Uterus (tissue), 4 donors: ENCODE measurements at places on chromosomes 12 and 14.
A peak's percentile ranks its signal among the peaks of the same experiment; 100 is the strongest.

- DNase-seq, result peak; percentile 31
Observed at GRCh38 chr14:73717266-73717665, 3.1 kb upstream of the PNMA1 start.

- no peak for DNase-seq
Observed at GRCh38 chr14:77923131-77923936, 123.4 kb downstream of the ADCK1 start.

- no peak for DNase-seq
Observed at GRCh38 chr14:105665247-105665950, 139.0 kb downstream of the TMEM121 start.

DNA sequence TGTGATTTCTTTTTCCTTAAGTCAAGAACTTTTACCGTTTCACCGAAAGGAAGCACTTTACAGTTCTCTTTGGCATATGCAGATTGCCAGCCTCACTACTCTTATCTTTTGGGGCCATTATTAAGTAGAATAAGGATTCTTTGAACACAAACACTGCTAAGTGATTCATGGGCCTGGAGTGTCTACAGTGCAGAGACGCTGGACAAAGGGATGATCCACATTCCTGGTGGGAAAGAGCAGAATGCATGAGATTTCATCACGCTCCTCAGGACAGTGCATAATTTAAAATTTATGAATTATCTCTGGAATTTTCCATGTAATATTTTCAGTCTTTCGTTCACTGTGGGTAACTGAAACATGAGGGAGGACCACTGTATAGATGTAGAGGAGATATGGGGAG is 90.2 kb downstream of the TTLL5 start:
- no peak for DNase-seq

- no peak for DNase-seq
Observed at GRCh38 chr14:80055226-80055625, 156.1 kb downstream of the DIO2 start.

DNA sequence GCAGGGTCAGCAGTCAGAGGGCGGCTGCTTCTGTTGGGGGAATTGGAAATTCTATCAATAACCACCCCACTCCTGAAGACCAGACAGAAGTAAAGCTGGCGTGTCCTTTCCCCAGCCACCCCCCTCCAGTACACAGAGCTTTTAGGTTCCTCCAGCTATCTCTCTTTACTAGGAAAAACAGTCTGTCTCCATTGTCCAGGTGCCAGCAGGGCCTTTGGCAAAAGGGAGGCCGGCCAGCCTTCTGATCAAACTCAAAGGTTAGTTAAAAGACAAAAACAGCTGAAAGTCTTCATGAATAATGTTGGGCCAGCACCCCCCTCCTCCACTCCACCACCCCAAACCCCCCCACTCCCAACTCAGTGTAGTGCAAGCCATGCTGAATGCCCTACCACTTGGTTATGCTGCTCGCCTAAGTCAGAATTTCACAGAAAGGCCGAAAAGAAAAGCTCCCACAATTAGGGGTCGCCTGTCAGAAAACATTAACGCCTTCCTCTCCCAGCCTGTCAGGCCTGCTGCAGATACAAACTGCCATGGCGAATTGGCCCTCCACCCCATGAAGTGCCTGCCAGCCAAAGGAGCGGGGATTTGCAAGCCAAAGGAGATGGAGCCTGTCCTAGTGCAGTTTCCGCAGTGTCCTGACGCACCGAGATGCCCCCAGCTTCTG is 8.9 kb downstream of the ASCL1 start:
- DNase-seq, result no peak

DNA sequence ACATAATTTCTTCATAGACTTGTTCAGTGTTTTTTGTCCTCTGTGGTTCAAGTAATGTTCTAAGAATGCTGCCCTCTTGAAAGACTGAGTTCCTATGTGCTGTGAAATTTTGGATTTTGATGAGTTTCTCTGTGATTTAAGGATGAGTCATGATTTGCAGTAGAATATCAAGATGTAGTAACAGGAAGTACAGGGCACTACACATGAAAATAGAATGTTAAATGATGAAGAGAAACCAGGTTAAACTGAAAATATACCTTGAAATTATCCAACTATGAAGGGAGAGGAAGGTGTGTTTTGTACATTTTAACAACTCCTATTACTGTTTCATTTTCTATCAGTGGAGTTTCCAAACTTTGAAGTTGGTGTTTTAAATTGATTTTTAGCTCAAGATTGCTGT is 4.8 kb downstream of the ELK3 start:
- DNase-seq, result no peak

GRCh38 chr12:117907108-117907689 is 61.6 kb downstream of the KSR2 start:
- no peak for DNase-seq

DNA sequence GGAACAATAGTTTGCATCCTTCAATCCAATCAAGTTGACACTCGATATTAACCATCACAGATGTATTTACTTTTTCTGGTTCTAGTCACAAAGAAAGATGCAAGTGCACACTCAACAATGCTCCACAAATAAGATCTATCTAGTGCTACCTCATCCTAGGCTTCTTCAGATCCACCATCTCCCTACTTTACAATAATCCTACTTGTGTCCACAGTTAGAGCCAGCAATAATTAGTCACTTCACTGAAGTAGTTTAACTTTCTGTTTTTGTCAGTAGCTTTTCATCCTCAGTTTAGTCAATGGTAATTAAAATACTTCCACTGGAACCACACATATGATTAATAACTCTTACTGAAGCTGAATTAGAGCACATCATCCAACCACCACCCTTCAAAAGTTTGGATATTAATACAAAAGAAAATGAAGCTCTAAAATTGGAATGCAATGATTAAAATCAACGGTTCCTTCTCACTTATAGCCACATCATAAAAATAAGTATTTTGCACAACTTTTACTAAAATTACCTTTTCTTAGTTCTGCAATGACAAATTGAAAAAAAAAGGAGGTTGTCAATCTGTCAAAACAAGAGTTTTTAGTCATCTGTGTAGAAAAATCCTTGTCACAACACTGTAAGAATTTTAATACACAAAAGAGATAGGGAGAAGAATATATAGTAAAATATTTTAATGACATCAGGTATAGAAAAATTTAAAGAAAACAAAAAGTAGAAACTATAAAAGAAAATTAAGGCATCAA is 28.2 kb upstream of the SNRPF start:
- no peak for DNase-seq

DNA sequence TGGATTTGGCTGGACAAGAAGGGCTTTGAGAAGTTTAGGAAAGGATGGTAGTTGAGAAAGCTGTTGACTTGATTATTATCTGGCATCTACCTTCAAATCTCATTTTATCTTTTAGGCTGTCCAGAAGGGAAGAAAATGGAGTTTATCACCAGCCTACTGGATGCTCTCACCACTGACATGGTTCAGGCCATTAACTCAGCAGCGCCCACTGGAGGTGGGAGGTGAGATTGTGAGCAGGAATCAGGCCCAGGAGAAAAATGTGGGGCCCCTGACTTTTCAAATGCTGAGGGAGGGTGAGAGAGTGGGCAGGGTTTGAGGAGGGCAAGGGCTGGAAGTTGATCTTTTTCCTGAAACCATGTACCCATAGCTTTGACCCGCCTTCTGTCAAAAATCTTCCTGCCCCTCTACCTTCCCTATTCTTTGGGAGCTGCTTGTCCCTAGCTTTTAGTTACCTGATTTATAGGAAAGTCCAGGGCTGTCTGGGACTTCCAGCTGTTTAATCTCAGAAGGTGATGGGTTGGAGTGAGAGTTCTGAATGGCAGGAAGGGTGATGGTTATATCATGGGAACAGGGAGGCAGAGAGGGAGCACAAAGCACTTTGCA is 134.2 kb downstream of the SMOC1 start:
- DNase-seq, result no peak

DNA sequence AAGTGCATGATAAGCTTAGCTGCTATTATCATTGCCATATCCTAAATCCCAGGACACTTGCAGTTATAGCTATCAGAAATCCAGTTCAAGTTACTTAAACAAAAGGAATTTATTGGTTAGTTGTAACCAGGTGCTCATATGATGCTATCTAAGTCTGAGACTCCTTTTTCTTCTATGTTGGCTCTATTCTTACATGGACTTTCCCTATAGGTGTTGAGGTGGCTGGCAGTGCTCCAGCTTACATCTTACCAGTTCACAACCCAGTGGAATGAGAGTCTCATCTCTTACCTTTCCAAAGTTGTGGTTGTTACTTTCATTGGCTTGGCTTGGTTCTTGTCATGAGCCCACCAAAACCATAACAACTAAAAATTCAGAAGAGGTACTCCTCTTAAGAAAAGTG is 94.6 kb downstream of the DACT1 start:
- DNase-seq, result no peak

GRCh38 chr12:43758247-43758727 is 303 bp downstream of the PUS7L start:
- peak; percentile 28 for DNase-seq

DNA sequence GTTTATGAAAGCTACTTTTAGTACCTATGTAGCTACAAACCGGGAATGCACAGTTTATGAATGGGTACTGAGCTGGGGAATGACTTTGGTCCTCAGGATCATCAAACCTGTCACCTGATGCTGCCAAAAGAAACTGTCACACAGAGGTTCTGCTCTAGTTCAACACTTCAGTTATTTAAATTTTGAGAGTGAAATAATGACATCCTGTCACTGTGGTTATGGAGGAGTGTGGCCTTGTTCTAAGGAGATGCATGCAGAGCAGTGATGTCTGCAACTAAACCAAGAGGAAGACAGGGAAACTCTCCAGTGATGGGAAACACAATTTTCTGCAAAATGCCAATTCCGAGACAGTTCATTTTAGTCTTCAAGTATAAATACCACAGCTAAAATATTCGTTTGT is 4.8 kb upstream of the AEBP2 start:
- no peak for DNase-seq

- DNase-seq, result no peak
Observed at GRCh38 chr14:50719911-50720759, 52.0 kb upstream of the SAV1 start.

DNA sequence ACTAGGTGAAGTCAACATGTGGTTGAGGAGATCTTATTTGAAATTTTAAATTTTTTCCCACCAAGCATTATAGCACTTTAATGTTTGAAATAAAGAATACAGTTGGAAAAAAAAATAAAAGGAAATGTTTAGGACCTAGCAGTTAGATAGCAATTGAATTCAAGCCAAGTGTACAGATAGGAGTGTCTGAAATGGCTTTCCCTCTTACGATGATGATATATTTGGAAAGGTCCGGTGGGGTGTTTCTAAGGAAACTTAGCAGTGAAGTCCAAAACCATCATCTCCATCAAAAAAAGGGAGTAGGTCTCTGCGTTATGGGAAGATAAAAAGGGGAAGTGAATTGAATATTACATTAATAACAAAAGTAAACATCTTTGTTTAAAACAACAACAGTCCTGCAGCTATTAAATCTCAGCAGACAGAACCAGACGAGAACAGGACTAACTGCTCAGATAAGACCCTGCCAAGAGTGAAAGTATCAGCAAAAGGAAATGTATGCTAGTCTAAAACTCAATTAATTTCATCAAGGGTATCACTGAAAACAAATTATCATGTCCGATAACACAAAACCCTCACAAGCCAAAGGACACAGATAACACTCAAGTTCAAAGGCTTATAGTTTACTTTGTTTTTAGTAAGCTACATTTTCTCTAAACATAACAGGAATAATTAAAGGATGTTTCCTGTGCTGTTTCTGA is 242.0 kb downstream of the BMP4 start:
- DNase-seq, result no peak
